ENCODE measurements at places on chromosomes 12 and 14. TPM values are rescaled to one million over a fixed set of nuclear protein-coding genes. Genes with fewer than 3 reads are reported as not detected.

Gene SLC25A21
- 2.3 TPM for total RNA-seq

Gene C12orf50
- not detected for total RNA-seq

Gene DTD2
- 31.5 TPM for total RNA-seq

Gene LGR5
- 0.80 TPM for total RNA-seq

Gene TGM1
- 18.7 TPM for total RNA-seq

Gene MMAB
- 23.9 TPM for total RNA-seq

Gene KCNH3
- total RNA-seq, result 1.3 TPM

Gene NKX2-1
- not detected for total RNA-seq

Gene TTC7B
- total RNA-seq, result 29.1 TPM

Gene BDKRB2
- 4.2 TPM for total RNA-seq

Gene MAP1LC3B2
- 1.1 TPM for total RNA-seq

Gene ACOT4
- total RNA-seq, result 3.7 TPM

Gene RNASE7
- total RNA-seq, result 1.6 TPM

Gene MYL2
- total RNA-seq, result not detected

Gene FOXN4
- not detected for total RNA-seq

Gene LYZ
- 13.4 TPM for total RNA-seq

Gene KNTC1
- total RNA-seq, result 36.0 TPM

Gene DYRK4
- 38.0 TPM for total RNA-seq

Gene MYO1H
- 2.0 TPM for total RNA-seq

Gene SERPINA6
- total RNA-seq, result 12.5 TPM

Gene FITM1
- 1.6 TPM for total RNA-seq

Gene GYS2
- total RNA-seq, result 11.4 TPM

Gene PLEKHH1
- 2.9 TPM for total RNA-seq

Gene ZNF641
- total RNA-seq, result 22.9 TPM

Gene TSHR
- total RNA-seq, result 0.48 TPM

Gene ARG2
- 5.2 TPM for total RNA-seq

Gene GLIPR1L2
- 0.80 TPM for total RNA-seq

Gene SCN8A
- 5.0 TPM for total RNA-seq

Gene BCL2L2
- total RNA-seq, result 55.5 TPM

Gene OAS1
- 21.4 TPM for total RNA-seq

Gene NRIP2
- total RNA-seq, result 1.6 TPM

Gene B4GALNT3
- 0.16 TPM for total RNA-seq

Gene GXYLT1
- 19.3 TPM for total RNA-seq

Gene SRP54
- total RNA-seq, result 68.1 TPM

Gene VASH1
- total RNA-seq, result 7.8 TPM

Gene C14orf39
- not detected for total RNA-seq

Gene SIRT4
- total RNA-seq, result 0.98 TPM

Gene ADCY4
- 27.7 TPM for total RNA-seq

Gene TAS2R19
- 10.5 TPM for total RNA-seq

Gene FLVCR2
- total RNA-seq, result 9.1 TPM

Gene HAL
- 0.59 TPM for total RNA-seq

Gene CCDC175
- not detected for total RNA-seq

Gene SLC7A8
- total RNA-seq, result 61.9 TPM

Gene TPPP2
- total RNA-seq, result not detected

Gene CCDC38
- 0.73 TPM for total RNA-seq

Gene FOXA1
- total RNA-seq, result 80.6 TPM

Gene APOF
- total RNA-seq, result not detected

Gene AJUBA
- total RNA-seq, result 18.7 TPM

Gene TXNDC16
- total RNA-seq, result 11.5 TPM

Gene CFAP251
- total RNA-seq, result 8.2 TPM

Gene BBS10
- 15.7 TPM for total RNA-seq

Gene MMP19
- total RNA-seq, result 47.9 TPM

Gene NTS
- total RNA-seq, result not detected

Measured in breast epithelium (tissue), 4 donors.